ENCODE measurements at places on chromosomes 5 and 9.

DNA sequence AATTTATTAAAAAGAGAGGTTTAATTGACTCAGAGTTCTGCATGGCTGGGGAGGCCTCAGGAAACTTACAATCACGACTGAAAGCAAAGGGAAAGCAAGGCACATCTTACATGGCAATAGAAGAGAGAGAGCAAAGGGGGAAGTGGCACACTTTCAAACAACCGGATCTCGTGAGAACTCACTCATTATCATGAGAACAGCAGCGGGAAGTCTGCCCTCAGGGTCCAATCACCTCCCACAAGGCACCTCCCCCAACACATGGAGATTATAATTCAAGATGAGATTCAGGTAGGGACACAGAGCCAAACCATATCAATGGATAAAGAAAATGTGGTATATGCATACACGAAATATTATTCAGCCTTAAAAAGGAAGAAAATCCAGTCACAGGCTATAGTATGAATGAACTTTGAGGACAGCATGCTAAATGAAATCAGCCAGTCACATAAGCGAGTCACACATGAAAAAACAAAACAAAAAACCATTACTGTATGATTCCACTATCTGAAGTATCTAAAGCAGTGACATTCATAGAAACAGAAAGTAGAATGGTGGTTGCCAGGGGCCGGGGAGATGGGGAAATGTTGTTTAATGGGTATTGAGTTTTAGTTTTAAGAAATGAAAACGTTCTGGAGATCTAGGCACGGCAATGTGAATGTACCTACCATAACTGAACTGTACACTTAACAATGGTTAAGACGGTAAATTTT, 83.4 kb upstream of the PCA3 start:
- DNase-seq, result no peak

- DNase-seq, result no peak
These were observed 624.2 kb downstream of the MTRR start for GRCh38 chr5:8493176-8493575.

- no peak for DNase-seq
These were observed 31.3 kb upstream of the STRBP start for GRCh38 chr9:123299558-123300126.

GRCh38 chr5:138946831-138947560, 71.9 kb upstream of the LRRTM2 start:
- DNase-seq, result no peak

GRCh38 chr9:108668191-108668937, 187.4 kb downstream of the ACTL7B start:
- DNase-seq, result no peak

- DNase-seq, result no peak
These were observed 127.8 kb upstream of the CKMT2 start for GRCh38 chr5:81105261-81105877.

Measured in pancreas (tissue), 10 donors.